Renal cortical epithelial cell (primary cell): ENCODE measurements at places on chromosomes 2 and 18.

DNA sequence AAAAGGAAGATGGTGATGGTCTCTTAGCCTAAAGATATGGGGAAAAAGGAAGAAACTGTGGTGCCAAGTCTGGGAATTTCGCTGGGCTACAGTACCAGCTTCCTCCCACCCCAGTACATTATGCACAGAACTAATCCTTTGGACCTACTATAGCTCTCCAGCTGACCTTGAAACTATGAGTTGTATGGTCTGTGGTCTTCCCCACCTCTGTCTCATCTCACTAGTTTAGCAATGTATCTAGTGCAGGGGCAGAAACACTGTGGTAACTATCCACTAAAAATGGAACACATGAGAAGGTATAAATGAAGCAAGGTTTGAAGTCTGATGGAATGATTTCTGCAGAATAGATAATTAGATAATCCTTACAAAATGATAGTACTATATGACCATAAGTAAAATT lies 190.4 kb upstream of the CCDC150 start:
- no peak for DNase-seq

DNA sequence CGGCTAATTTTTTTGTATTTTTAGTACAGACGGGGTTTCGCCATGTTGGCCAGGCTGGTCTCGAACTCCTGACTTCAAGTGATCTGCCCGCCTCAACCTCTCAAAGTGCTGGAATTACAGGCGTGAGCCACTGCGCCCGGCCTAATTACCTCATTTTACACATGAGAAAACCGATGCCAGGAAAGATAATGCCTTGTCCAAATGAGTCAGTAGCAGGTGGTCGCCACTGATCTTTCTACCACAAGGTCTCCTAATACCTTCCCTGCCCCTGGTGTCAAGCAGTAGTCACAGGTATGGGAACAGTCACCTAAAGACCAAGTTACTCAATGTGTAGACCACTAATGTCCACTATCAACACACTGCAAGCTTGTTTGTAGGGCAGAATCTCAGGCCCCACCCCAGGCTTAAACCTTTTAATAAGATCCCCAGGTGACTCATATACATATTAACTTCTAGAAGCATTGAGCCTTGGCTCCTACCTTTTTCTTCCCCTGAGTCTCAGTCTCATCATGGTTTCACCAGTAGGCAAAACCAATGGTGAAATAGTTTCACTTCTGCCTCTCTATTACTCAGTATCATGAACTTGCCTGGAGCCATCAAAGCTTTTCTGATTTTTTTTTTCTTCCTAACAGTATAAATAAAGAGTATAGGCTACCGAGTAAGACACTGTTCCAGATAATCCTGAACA lies 6.9 kb upstream of the EPB41L5 start:
- DNase-seq, result peak; percentile 76

DNA sequence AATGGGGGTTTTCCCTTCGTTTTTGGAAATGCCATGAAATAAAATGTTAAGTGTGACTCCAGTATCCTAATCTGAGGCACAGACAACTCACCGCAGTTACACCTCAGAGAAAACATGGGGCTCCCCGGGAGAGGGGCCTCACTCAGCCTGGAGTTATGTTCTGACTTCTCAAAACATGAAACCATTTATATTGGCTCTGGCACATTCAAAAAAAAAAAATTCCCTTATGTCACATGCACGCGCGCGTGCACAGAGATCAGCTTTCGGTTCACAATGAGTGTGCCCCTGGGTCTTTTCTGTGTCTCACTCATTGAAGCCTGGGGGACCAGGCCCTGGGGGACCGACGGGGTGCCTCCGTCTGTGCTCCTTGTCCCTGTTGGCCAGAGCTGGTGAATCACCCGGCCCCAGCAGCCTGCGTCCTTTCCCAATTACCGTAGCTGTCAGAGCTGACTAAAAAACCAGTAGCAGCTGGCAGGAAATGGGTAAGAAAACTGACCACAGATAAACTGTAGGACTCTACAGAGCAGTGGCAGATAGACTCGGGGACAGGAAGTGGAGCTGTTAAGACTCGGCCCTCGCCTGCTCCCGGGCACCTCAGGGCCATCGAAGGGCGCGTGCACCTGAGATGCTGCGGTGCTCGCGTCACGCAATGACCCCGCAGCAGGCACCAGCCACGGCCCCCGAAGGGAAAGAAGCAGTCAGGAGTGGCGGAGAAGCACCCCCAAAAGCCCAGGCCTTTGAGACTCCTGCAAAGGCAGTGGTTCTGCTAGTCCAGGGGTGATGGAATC lies 138.3 kb upstream of the ID2 start:
- DNase-seq, result peak; percentile 74

DNA sequence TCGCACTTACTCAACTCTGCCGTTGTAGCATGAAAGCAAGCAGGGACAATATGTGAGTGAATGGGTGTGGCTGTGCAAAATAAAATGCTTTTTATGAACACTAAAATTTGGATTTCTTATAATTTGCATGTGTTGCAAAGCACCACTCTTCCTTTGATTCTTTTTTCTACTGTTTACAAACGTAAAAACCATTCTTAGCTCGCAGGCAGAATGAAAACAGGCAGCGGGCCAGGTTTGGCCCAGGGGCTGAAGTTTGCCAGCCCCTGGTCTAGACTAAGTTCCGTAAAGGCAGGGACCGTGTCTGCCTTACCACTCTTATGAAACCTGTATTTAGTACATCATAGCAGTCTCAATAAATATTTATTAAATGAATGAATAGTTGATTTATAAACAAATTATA lies 83.7 kb upstream of the SPATS2L start:
- no peak for DNase-seq

DNA sequence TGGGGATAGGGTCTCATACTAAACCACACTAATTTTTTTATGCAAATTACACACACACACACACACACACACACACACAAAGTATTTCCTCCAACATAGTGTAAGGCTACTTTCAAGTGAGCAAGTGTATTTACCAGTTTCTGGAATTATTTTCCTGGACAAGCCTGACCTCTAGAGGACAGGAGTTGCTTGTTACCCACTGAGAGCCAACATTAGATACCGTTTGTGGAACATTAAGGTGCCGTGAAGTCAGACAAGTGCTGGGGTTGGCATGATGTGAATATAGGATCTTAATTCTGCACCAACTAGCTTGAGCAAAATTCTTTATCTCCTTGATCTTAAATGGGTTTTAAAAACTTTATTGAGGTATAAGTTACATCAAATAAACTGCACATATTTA lies 39.3 kb upstream of the SERPINB2 start:
- peak; percentile 74 for DNase-seq

- peak; percentile 73 for DNase-seq
These were observed 411.0 kb downstream of the TMEM182 start for GRCh38 chr2:103172821-103173220.

- DNase-seq, result no peak
These were observed 71.8 kb downstream of the ID2 start for GRCh38 chr2:8753609-8754008.

- DNase-seq, result no peak
These were observed 100.8 kb downstream of the NEDD4L start for GRCh38 chr18:58144671-58145285.

- no peak for DNase-seq
These were observed 20.6 kb downstream of the TRIB2 start for GRCh38 chr2:12737297-12737696.

DNA sequence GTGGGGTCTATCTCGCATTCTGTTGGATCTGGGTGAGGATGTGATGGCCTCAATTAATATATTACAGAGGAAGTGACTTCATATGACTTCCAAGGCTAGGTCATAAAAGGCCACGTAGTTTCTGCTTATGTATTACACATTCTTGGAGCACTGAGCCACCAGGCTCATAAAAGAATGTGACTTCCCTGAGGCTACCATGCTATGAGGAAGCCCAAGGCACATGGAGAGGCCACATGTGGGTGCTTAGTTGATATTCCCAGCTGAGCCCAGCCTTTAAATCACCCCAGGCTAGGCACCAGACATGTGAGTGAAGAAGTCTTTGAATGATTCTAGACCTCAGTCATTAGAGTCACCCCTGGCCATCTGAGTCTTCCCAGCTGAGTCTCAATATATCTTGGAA lies 13.3 kb upstream of the REEP1 start:
- no peak for DNase-seq

DNA sequence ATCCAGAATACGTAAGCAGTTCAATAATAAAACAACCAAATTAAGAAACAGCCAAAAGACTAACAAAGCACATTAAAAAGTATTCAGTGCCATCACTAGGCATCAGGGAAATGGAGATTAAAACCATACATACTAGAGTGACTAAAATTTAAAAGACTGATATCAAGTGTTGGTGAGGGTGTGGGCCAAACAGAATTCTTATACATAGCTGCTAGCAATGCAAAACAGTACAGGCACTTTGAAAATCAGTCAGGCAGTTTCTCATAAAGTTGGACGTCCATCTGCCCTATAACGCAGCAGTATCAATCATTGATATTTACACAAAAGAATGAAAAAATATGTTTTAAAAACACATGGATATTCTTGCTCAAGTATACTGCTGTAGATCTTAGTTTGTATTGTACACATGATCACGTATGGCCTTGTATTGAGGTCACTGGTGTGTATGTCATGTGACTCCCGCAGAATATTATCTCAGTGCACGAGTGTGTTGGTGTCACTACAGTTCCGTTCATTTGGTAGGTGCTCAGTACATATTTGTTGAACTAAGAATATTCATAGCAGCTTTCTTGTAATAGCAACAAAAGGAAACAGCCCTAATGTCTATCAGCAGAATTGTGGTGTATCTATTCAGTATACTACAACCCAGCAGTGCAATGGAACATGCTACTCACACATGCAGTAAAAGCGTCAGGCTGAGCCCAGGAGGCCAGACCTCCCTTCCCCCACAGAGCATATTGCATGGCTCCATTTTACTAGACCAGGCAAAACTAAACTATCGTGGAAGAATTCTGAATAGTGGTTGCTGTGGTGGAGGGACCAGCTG lies 28.6 kb downstream of the ZNF407 start:
- no peak for DNase-seq

DNA sequence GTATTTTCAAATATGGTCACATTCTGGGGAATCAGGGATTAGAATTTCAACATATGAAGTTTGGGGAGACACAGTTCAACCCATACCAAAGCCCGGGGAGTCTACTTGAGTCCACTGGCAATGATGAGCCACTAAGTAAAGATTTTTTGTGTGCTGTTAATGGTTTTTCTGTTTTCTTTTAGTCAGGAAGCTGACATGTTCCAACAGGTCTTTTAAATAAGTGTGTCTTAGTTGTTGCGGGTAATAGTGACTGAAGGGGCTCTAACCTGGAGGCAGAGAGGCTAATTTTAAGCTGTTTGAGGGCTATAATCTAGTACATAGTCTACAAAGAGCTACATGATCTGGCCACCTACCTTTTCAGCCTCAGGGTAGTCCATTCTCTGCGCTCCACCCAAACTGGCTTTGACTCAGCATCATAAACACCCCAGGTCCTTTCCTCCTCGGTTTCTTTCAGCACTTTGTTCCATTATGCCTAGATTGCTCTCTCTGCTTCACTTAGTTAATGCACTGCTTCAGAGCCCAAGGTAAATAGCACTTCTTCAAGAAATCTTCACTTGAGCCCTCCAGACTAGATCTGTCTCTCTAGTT lies 17.6 kb upstream of the UBE2E3 start:
- DNase-seq, result no peak

GRCh38 chr2:200624658-200625057 lies 38.8 kb downstream of the AOX1 start:
- DNase-seq, result no peak

- DNase-seq, result no peak
These were observed 245.2 kb upstream of the GULP1 start for GRCh38 chr2:188046437-188046836.

- peak; percentile 63 for DNase-seq
These were observed 182.7 kb downstream of the RPIA start for GRCh38 chr2:88874063-88874657.

GRCh38 chr18:30254331-30254730 lies 788.2 kb downstream of the DSC3 start:
- DNase-seq, result no peak

- peak; percentile 92 for DNase-seq
These were observed 219.2 kb upstream of the UBE2E3 start for GRCh38 chr2:180761224-180761623.

DNA sequence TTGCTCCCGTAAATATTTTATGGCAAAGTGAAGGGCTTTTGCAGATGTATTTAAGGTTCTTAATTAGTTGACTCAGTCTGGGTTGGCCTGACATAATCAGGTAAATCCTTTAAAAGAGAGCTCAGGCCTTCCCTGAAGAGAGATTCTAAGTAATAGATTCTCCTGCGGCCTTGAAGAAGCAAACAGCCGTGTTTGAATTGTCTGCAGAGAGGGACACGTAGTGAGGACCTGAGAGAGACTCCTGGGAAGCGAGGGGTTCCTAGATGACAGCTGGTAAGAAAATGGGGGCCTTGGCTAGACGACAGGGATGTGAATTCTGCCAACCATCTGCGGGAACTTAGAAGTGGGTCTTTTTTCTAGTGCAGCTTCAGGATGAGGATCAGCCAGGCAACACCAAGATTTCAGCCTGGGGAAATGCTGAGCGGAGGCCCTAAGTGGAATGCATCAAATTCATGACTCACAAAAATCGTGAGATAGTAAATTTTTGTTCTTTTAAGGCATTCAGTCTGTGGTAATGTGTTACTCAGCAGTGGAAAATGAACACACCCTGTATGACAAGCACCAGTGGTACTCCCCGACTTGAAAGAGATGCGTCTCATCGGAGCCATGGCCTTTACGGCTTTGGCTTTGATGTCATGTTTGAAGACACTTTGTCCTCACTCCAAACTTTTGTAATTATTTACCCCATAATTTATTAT lies 62.1 kb upstream of the SMIM21 start:
- peak; percentile 77 for DNase-seq

GRCh38 chr18:49898421-49898820 lies 85.1 kb upstream of the ACAA2 start:
- DNase-seq, result peak; percentile 62

- DNase-seq, result no peak
These were observed 1.5 kb downstream of the RAX start for GRCh38 chr18:59271606-59272220.

DNA sequence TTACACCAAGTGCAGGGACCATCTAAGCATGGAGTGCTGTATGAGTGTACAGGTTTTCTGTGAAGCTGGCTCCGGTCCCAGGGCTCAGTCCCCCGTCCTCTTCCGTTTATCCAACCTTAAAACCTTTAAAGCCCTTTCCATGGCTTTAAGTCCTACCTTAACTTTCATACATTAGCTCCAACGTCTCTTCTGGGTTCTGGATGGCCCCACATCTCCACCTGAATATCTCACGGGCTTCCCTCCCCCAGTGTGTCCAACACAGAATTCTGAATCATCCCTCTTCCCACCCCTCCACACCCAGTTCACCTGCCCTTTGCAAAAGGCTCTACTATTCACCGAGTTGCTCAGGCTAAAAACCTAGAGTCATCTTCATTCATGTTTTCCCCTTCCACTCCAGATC lies 12.8 kb downstream of the ARHGAP25 start:
- DNase-seq, result no peak

- DNase-seq, result no peak
These were observed 288.5 kb downstream of the AGPS start for GRCh38 chr2:177680866-177681712.

DNA sequence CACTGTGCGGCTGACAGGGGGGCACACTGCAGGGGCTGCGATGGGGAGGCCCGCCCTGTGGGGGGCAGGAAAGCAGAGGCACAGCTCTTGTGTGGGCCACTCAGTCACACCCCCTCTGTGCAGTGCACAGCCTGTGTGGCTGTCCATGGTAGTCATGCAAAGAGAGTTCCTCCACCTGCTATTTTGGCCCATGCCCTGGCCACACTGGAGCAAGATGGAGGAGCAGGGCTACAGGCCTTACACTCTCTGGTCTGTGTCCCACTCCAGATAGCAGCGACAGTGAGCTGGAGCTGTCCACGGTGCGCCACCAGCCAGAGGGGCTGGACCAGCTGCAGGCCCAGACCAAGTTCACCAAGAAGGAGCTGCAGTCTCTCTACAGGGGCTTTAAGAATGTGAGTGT lies 28.5 kb upstream of the FAHD2A start:
- no peak for DNase-seq
